ENCODE measurements at places on chromosomes 16 and 17.

GRCh38 chr16:27330542-27330941, 16.8 kb downstream of the IL4R start:
- no peak for DNase-seq

- DNase-seq, result no peak
These were observed 385.5 kb downstream of the SEC14L1 start for GRCh38 chr17:77526259-77526711.

- DNase-seq, result no peak
These were observed 1.8 kb downstream of the KCNJ16 start for GRCh38 chr17:70076831-70077230.

GRCh38 chr17:34654881-34655276, 75.5 kb downstream of the TMEM132E start:
- DNase-seq, result no peak
